Dermis microvascular lymphatic vessel endothelial cell (primary cell): ENCODE measurements at places on chromosomes 1 and 21. TPM values are rescaled to one million over a fixed set of nuclear protein-coding genes. Genes with fewer than 3 reads are reported as not detected.

The IKBKE gene
- total RNA-seq, result 22.8 and 24.5 TPM in 2 replicates

The AK2 gene
- total RNA-seq, result 58.4 and 58.7 TPM in 2 replicates

The TMEM81 gene
- total RNA-seq, result 0.77 and 1.1 TPM in 2 replicates

The TMEM269 gene
- total RNA-seq, result under 0.01 TPM in 1 of 2 replicates, not detected in the other

The FAM72D gene
- 0.89 and 1.4 TPM in 2 replicates for total RNA-seq

The HAO2 gene
- under 0.01 TPM in 1 of 2 replicates, not detected in the other for total RNA-seq

The KRTAP11-1 gene
- not detected in 2 replicates for total RNA-seq

The KDF1 gene
- not detected in 2 replicates for total RNA-seq

The RAVER2 gene
- 3.0 and 5.6 TPM in 2 replicates for total RNA-seq

The BTBD8 gene
- 1.3 and 2.3 TPM in 2 replicates for total RNA-seq

The PSMD4 gene
- 192 and 200 TPM in 2 replicates for total RNA-seq

The TXNIP gene
- total RNA-seq, result 47.5 and 53.2 TPM in 2 replicates

The ATP8B2 gene
- total RNA-seq, result 44.6 and 53.3 TPM in 2 replicates

The AGO1 gene
- 9.2 and 12.5 TPM in 2 replicates for total RNA-seq

The TMEM54 gene
- total RNA-seq, result 19.8 and 20.1 TPM in 2 replicates

The CDK18 gene
- total RNA-seq, result 0.25 and 0.39 TPM in 2 replicates

The FAM3B gene
- total RNA-seq, result not detected in 2 replicates

The A3GALT2 gene
- total RNA-seq, result not detected in 2 replicates

The KRTAP10-12 gene
- total RNA-seq, result not detected in 2 replicates

The PLEKHG5 gene
- 21.2 and 23.4 TPM in 2 replicates for total RNA-seq
